CD4-positive, CD25-positive, alpha-beta regulatory T cell (primary cell): ENCODE measurements at places on chromosomes 16 and 17. TPM values are rescaled to one million over a fixed set of nuclear protein-coding genes. Genes with fewer than 3 reads are reported as not detected.

- no peaks in the 10 kb centered on the region for H3K36me3 ChIP-seq
- no peak overlapping the region for H3K4me3 ChIP-seq
- H3K4me1 ChIP-seq = peaks cover 36% of the 10 kb centered on the region
- no peaks in the 10 kb centered on the region for H3K27me3 ChIP-seq
- no peak for DNase-seq
Measured at GRCh38 chr16:80583466-80583865, 42.7 kb downstream of the DYNLRB2 start.

GRCh38 chr17:17841601-17842025, 4.8 kb upstream of the SREBF1 start:
- H3K27ac ChIP-seq = no peak overlapping the region
- H3K36me3 ChIP-seq = no peaks in the 10 kb centered on the region

DNA sequence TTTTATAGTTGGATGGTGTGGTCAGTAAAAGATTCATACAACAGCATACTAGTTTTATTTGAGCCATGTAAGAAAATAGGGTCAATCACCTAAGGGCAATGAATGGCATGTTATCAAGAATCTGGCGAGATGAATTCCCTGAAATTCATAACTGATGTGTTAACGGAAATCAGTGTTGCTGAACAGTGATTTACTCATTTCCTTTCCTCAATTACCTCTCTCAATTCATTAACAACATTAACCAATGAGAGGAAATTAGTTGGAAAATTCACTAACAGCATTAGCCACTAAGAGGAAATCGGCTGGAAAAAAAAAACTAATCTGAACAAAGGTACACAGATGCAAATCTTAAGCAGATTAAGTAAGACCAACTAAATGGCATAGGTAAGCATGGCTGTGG, 6.3 kb downstream of the CMTR2 start:
- DNase-seq = no peak
- H3K4me1 ChIP-seq = peaks cover 2% of the 10 kb centered on the region
- no peak overlapping the region for H3K27ac ChIP-seq
- H3K27me3 ChIP-seq = no peaks in the 10 kb centered on the region

GRCh38 chr16:46733319-46733830, 14.8 kb downstream of the MYLK3 start:
- no peak overlapping the region for H3K27ac ChIP-seq
- H3K36me3 ChIP-seq = no peaks in the 10 kb centered on the region
- no peaks in the 10 kb centered on the region for H3K27me3 ChIP-seq
- no peaks in the 10 kb centered on the region for H3K4me1 ChIP-seq
- H3K4me3 ChIP-seq = no peak overlapping the region

GRCh38 chr17:64773836-64774761, 112.0 kb upstream of the SMURF2 start:
- H3K4me3 ChIP-seq = no peak overlapping the region
- no peak for DNase-seq
- peaks cover 23% of the 10 kb centered on the region for H3K4me1 ChIP-seq
- no peaks in the 10 kb centered on the region for H3K36me3 ChIP-seq
- H3K27me3 ChIP-seq = no peaks in the 10 kb centered on the region

DNA sequence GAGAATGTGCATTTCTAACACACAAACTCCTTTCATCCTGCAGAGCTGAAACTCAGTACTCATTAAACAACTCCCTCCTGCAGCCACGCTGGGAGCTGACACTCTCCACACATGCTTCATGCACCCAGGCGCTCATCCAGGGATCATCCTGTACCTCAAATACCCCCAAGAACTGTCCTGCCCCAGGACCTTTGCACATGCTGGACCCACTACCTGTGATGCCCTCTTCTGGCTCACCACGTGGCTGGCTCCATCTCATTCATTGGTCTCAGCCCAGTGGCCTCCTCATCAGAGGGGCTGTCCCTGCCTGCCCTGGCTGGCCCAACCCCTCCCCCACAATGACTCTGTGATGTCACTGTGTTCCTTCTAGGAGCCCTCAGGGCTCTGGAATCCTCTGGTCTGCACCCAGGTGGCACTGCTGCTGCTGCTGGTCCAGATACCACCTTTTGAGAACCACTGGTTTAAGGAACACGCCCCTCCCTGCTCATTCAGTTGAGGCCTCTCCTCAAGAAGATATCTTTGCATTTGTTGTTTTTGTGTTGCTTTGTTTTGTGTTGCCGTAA, 160.9 kb upstream of the FOXF1 start:
- H3K36me3 ChIP-seq = no peaks in the 10 kb centered on the region
- no peak overlapping the region for H3K4me3 ChIP-seq
- H3K27me3 ChIP-seq = no peaks in the 10 kb centered on the region
- H3K4me1 ChIP-seq = no peaks in the 10 kb centered on the region
- H3K27ac ChIP-seq = no peak overlapping the region

DNA sequence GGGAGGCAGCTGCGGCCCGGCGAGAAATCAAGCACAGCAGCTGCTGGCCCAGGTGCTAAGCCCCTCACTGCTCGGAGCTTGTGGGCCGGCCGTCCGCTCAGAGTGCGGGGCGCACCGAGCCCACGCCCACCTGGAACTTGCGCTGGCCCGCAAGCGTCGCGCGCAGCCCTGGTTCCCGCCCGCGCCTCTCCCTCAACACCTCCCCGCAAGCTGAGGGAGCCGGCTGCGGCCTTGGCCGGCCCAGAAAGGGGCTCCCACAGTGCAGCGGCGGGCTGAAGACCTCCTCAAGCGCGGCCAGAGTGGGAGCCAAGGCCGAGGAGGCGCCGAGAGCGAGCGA, 92.9 kb downstream of the HAPSTR1 start:
- H3K27me3 ChIP-seq = no peaks in the 10 kb centered on the region
- no peak for DNase-seq
- no peaks in the 10 kb centered on the region for H3K36me3 ChIP-seq

- H3K4me1 ChIP-seq = no peaks in the 10 kb centered on the region
- peaks cover 19% of the 10 kb centered on the region for H3K36me3 ChIP-seq
- DNase-seq = no peak
- no peaks in the 10 kb centered on the region for H3K27me3 ChIP-seq
Measured at GRCh38 chr16:2085669-2086068, 37.9 kb downstream of the TSC2 start.

DNA sequence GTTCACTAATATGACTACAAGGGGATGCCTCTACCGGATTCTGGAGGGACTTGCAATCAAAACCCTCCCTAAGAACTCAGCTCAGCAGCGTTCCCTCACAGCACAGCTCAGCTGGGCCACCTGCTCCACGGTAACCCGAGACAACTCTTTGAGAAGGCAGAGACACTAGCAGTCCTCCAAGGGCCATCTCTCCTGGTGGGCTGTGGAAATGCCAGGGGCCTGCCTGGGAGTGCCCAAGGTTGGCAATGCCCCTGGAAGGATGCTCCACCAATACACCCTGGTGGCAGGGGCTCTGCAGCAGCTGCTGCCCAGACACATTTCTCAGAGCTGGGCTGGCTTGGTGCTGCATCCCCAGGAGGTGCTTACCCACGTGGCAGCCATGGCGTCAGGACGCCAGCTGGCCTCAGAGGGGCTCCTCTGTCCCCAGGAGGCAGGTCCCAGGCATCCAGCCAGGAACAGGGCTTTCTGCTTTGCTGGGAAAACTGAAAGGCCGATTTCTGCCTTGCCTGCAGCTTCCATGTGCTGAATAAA, 16.5 kb downstream of the CDIP1 start:
- H3K36me3 ChIP-seq = peaks cover 5% of the 10 kb centered on the region
- H3K4me3 ChIP-seq = no peak overlapping the region
- H3K27ac ChIP-seq = no peak overlapping the region
- no peaks in the 10 kb centered on the region for H3K27me3 ChIP-seq
- no peaks in the 10 kb centered on the region for H3K4me1 ChIP-seq
- no peak for DNase-seq

- H3K4me1 ChIP-seq = no peaks in the 10 kb centered on the region
- H3K4me3 ChIP-seq = no peak overlapping the region
- H3K27ac ChIP-seq = no peak overlapping the region
- DNase-seq = no peak
- H3K27me3 ChIP-seq = no peaks in the 10 kb centered on the region
Measured at GRCh38 chr16:14236401-14236800, 165.3 kb downstream of the MRTFB start.

GRCh38 chr16:370979-371514, 709 bp upstream of the MRPL28 start:
- H3K4me1 ChIP-seq = peaks cover 16% of the 10 kb centered on the region
- no peak for DNase-seq
- H3K27me3 ChIP-seq = no peaks in the 10 kb centered on the region
- peaks cover 26% of the 10 kb centered on the region for H3K36me3 ChIP-seq
- peak overlapping the region; percentile 57 for H3K4me3 ChIP-seq

DNA sequence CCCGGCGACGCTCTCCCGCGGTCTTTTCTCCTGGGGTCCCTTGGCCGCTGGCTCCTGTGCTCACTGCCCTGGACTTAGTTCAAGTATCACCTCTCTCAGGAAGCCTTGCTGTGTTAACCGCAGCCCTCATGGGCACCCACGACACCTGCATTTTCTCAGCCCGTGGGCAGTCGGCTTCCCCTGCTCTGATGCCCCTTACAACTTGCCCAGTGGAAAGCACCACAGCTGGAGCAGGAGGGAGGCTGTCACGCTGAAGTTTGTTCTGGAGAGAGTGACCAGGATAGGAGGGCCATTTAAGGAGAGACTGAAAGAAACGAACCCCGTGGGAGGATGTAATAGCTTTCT, 395 bp downstream of the STXBP4 start:
- H3K36me3 ChIP-seq = peaks cover 7% of the 10 kb centered on the region
- peak overlapping the region; percentile 94 for H3K4me3 ChIP-seq
- peaks cover 27% of the 10 kb centered on the region for H3K4me1 ChIP-seq

DNA sequence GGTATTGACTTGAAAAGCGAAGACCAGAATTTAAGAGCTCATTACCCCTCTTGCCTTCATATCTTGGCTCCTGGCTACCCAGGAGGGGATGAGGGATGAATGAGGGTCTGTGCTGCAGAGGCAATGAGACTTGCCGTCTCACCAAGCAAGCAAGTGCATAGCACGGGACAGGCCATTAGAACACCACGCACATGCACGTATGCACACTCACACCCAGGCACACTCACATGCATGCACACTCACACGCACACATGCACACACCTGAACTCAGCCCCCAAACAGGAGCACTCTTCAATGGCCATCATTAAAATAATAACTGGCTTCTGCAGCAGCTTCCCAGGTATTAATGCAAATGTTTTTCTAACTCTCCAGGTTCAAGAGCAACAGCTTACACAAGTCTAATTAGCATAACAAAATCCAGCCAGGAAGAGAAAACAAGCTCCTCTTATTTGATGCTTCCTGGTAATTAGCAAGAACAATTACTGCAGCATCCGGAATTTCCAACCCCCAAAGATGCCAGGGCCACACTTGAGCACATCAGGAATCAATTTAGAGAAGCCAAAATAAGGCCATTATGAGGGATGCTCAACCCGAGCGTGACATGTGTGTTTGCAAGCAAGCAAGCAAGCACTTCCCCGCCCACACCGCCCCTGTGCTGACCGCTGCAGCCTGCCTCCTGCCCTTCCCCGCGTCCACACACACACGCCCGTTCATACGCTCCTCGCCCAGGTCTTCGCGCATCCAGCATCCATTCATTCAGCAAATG, 171.6 kb upstream of the TNRC6C start:
- H3K36me3 ChIP-seq = no peaks in the 10 kb centered on the region
- DNase-seq = no peak
- no peak overlapping the region for H3K4me3 ChIP-seq
- H3K27ac ChIP-seq = no peak overlapping the region
- peaks cover 17% of the 10 kb centered on the region for H3K4me1 ChIP-seq
- no peaks in the 10 kb centered on the region for H3K27me3 ChIP-seq

DNA sequence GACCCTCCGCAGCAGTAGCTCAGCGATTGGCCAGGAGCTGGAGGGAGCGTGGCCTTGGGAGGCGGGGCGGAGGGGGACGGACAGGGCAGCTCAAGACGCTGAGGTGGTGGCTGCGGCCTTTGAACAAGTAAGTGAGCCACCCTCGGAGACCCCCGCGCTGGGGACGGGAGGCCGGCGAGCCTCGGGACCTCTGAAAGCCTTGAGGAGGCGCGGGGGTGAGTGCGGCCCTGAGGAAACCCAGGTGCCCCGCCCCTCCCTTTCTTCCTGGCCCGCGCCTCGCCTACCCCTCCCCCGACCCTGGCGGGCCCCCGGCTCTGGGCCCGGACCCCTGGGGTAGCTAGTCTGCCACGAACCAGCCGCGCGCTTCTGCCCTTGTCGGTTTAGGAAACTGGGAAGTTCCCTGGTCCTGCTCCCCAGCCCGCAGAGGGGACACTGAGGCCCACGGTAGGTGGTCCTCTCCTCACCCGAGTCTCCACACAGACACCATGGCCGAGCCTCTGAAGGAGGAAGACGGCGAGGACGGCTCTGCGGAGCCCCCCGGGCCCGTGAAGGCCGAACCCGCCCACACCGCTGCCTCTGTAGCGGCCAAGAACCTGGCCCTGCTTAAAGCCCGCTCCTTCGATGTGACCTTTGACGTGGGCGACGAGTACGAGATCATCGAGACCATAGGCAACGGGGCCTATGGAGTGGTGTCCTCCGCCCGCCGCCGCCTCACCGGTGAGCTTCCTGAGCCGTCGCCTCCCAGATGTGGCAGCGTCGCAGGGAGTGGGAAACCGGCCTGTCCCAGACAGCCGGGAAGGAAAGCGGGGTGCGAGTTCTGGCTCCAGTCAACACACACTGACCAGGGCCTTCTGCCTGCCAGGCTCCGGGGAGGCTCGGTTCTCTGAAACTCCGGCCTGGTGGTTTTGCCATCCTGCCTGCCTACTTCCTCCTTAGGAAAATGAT, at the start of gene MAPK7:
Gene MAPK7 (plus strand): TSS at position 83 of the 945 bp plus-strand sequence. CDS start 403 bp downstream, at position 486.
- peaks cover 15% of the 10 kb centered on the region for H3K4me1 ChIP-seq
- H3K27ac ChIP-seq = peak within 1 kb of the TSS; percentile 96
- DNase-seq = no peak
- peak within 1 kb of the TSS; percentile 91 for H3K4me3 ChIP-seq
- peaks cover 28% of the 10 kb centered on the region for H3K36me3 ChIP-seq

- no peak overlapping the region for H3K4me3 ChIP-seq
- no peaks in the 10 kb centered on the region for H3K36me3 ChIP-seq
- no peaks in the 10 kb centered on the region for H3K4me1 ChIP-seq
- no peaks in the 10 kb centered on the region for H3K27me3 ChIP-seq
- H3K27ac ChIP-seq = no peak overlapping the region
Measured at GRCh38 chr17:10316801-10317542, 55.8 kb downstream of the MYH13 start.

GRCh38 chr17:17874478-17874877, 37.7 kb upstream of the SREBF1 start:
- H3K36me3 ChIP-seq = peaks cover 52% of the 10 kb centered on the region
- H3K27ac ChIP-seq = no peak overlapping the region
- H3K27me3 ChIP-seq = no peaks in the 10 kb centered on the region
- H3K4me3 ChIP-seq = no peak overlapping the region
- DNase-seq = no peak

- no peaks in the 10 kb centered on the region for H3K4me1 ChIP-seq
- H3K36me3 ChIP-seq = no peaks in the 10 kb centered on the region
- DNase-seq = no peak
- H3K4me3 ChIP-seq = no peak overlapping the region
Measured at GRCh38 chr17:46009681-46010596, 10.9 kb downstream of the STH start.

GRCh38 chr17:27990979-27991378, 51.5 kb upstream of the NLK start:
- no peak for DNase-seq
- no peak overlapping the region for H3K4me3 ChIP-seq
- no peaks in the 10 kb centered on the region for H3K4me1 ChIP-seq
- peaks cover 27% of the 10 kb centered on the region for H3K27me3 ChIP-seq
- H3K27ac ChIP-seq = no peak overlapping the region

GRCh38 chr17:50063561-50064252, 7.8 kb downstream of the ITGA3 start:
- H3K27me3 ChIP-seq = no peaks in the 10 kb centered on the region
- no peaks in the 10 kb centered on the region for H3K4me1 ChIP-seq
- H3K36me3 ChIP-seq = no peaks in the 10 kb centered on the region
- no peak overlapping the region for H3K4me3 ChIP-seq

The GRIN2A gene
- total RNA-seq = not detected

The TBC1D3E gene
- not detected for total RNA-seq

The ATP2C2 gene
- total RNA-seq = not detected

The HEATR3 gene
- total RNA-seq = 28.7 TPM

The B4GALNT2 gene
- not detected for total RNA-seq

The OTOP2 gene
- not detected for total RNA-seq

The ARHGDIG gene
- total RNA-seq = not detected

The FBXO39 gene
- total RNA-seq = 0.54 TPM

The GRB7 gene
- not detected for total RNA-seq

The OR3A2 gene
- total RNA-seq = 0.59 TPM

The BAHCC1 gene
- total RNA-seq = 0.54 TPM
